NCI-H2029 treated with DMSO at 0.1 percent for 48 hours (cell line): ENCODE measurements at places on chromosomes 1 and 21.

GRCh38 chr1:111565079-111565478, 54.5 kb upstream of the RAP1A start:
- no peak for DNase-seq

DNA sequence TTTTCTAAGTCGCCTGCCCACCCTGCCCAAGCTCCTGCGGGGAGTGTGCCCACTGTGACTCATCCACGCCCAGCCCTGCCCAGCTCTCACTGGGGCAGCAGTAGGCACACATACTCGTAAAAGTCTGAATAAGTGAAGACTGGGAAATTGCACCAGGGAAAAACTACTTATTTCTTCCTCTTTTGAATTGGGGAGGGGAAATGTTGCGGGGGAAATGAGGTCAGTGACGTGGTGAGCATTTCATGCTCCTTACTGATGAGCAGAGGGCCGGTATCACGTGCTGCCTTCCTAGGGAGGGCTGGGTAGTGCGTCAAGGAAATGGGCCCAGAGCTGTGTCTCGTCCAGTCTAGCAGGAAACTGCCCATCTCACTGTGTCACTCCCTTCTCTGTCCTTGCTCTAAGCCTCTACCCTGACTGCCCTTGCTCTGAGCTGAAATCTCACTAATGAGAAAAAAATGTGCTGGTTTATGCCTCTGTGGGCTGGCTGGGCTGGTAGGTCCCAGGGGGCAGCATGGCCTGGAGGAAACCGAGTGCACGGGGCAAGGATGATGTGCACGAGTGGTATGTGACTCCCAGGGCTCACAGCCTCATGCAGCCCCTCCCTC, 13.5 kb upstream of the TNFRSF1B start:
- no peak for DNase-seq

GRCh38 chr1:201903135-201903534, 14.4 kb downstream of the SHISA4 start:
- no peak for DNase-seq

DNA sequence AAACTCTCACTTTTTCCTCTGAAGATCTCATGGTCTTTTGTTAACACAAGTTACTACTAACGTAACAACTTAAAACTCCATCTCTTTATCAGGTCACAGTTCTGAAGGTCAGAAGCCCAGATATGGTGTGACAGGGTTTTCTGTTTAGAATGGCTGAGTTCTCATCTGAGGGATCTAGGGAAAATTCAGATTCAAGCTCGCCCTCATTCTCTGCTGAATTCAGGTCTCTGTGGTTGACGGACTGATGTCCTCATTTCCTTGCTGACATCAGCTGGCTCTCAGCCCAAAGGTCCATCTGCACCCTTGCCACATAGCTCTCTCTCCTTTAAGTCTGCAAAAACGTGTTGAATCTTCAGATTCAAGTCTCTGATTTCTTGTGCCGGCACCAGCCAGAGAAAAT, 6.1 kb upstream of the NTPCR start:
- no peak for DNase-seq

DNA sequence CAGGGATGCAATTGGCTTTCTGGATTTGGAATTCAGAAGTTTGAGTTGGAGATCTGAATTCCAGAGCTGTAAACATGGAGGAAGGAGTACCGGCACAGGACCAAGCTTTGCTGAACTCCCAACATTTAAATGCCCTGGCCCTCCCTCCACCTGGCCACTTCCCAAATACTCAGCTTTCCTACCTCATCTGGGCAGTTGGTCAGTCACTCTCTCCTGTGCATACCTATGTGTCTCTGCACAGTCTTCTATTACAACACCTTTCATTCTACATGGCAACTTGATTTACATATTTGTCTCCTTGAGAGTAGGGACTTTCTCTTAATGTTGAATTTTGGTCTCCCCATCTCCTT, 6.1 kb upstream of the KHDRBS1 start:
- DNase-seq: no peak

DNA sequence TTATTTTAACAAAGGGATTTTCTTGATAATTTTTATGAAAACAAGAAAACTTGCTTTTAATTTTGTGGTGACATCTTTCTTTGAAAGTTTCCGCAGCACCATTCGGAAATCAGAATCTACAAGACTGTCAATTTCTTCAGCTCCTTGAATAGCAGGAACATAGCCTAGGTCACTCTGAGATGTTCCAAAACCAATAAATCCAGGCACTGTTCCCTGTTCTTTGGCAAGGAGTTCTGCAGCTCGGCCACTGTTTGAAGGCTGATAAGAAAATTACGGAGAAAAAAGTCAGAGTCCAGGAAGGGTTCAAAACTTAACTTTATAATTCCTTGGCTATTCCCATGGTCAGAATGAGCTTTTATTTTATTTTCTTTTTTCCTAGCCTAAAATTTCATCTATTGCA, 6.0 kb downstream of the LTN1 start:
- DNase-seq: no peak

GRCh38 chr1:178160736-178161475, 67.0 kb downstream of the RASAL2 start:
- DNase-seq: no peak

DNA sequence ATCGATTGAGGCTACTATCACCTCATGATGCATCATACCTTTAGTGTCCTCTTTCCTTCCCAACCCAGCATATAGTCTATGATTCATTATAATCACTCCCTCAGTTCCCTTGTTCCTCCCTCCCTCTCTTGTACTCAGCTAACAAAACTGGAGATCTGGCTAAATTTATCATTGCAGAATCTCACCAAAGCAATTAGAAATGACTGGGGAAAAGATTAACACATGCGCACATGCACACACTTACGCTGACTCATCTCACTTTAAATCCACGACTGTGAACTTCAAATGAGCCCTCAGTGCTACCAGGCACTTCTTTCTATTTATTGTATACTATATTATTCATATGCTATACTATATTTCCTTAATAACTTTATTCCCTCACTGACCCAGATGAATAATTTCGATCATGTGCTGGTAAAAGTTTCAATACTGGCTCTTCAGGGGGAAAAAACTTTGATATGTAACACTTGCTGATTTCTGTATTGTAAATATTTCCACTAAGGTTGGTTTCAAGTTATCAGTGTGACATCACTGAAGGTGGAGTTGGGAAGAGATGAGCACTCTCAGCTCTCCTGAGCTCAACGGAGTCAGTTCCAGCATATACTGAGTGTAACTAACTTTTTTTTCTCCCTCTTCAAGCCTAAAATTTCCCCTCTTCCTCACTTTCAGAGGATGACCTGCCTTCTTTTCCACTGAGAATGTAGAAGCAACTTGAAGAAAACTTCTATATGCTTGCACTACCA, 613.7 kb upstream of the B3GALT2 start:
- no peak for DNase-seq

DNA sequence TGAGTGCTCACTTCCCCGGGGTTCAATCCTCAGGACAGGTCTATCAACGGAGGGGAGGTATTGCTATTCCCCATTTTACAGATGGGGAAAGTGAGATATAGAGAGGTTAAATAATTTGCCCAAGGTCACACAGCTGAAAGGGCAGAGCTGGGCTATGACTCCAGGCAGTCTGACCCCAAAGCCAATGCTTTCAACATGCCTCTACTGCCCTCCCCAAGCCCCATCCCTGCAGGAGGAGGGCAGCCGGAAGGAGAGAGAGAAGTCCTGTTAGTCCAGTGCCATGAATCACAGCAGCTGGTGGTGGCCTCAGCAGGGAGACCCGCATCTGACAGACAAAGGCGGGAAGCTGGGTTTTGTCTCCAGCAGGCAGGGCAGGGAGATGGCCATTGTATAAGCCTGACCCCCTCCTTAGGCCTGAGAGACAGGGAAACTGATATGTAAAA, 20.0 kb upstream of the CLIC4 start:
- DNase-seq: no peak

- DNase-seq: no peak
These were observed 157.4 kb downstream of the DNM3 start for GRCh38 chr1:171998711-171999110.

DNA sequence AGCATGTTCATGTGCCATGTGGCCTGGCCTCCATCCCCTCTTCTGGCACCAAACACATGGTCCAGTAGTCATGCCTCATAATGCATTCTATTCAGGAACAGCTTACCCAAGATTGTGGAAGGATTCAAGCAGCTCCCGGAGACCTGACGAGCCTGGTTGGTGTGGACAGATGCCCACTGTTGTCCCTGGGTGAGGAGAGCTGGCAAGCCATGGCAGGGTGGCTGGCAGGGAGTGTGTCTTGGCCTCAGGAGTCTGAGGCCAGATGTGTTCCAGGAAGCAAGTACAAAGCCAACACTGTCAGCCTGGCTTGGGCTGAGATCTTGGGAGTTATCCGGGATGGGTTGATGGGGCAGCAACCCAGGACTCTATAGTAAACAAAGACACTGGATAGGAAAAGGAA, 7.3 kb upstream of the FABP3 start:
- DNase-seq: no peak

- DNase-seq: no peak
These were observed 981.9 kb downstream of the ADGRL2 start for GRCh38 chr1:82782599-82782998.

DNA sequence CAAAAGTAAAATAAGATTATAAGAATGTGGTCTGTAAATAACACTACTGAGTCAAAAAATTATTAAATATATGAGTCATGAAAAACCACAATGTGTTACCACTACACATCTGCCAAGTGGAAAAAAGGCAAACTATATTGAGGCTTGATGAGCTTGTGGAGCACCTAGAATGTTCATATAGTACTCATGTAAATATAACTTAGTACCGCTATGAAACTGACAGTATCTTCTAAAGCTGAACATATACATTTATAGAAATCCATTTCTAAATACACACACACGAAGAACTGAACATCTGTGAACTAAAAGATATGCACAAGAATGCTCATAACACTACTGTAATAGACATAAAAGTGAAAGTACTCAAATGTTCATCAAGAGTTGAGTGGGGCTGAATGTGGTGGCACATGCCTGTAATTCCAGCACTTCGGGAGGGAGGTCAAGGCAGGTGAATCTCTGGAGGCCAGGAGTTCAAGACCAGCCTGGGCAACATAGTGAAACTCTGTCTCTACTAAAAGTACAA, 18.5 kb upstream of the GBP3 start:
- DNase-seq: no peak

- DNase-seq: no peak
These were observed 12.6 kb downstream of the C1orf162 start for GRCh38 chr1:111486431-111486830.

GRCh38 chr1:210624722-210625121, 296.0 kb downstream of the HHAT start:
- no peak for DNase-seq

GRCh38 chr1:182189535-182190066, 128.1 kb upstream of the ZNF648 start:
- DNase-seq: no peak

DNA sequence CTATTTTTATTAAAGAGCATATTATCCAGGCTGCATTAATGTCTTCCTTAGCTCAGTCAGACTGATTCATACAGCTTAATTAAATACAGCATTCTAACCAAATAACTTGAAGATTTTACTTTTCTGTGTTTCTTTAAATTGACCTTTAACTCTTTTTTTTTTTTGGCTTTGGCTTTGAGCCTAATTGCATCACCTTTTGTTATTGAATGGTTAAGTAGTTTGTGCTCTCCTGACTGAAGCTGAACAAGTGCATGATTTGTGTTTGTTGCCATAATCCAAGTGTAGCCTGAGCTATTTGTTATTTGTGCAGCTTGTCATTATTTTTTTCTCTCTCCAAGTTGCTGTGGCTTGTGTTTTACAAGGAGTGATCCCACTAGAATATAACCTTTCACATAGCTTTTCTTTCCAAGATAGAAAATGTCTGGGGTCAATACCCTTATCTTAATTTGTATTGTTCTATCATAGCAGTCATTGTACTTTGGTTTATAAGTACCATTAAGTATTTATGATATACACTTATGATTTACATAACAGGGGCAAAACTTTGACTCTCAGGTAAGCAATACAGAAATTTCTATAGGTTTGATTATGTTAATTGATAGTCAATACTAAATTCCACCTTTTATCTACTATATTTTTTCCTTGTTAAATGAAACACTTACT, 31.6 kb downstream of the CDC14A start:
- peak; percentile 31 for DNase-seq

DNA sequence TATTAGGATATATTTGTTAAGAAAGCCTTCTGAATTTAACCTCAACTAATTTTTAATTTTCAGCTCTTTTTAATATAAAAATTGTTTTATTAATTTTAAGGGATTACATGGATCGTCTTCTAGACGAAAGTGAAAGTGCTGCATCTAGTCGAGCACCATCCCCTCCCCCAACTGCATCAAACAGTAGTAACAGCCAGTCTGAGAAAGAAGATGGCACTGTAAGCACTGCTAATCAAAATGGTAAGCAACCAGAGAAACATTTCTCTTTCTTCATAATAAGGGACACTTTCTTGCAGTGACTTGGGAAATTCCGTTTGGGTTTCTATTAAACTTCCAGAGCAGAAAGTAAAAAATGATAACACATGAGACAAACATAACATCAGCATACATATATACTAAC, 56.9 kb downstream of the MIER1 start:
- peak; percentile 59 for DNase-seq

- no peak for DNase-seq
These were observed 37.1 kb upstream of the SLC30A10 start for GRCh38 chr1:219965285-219966070.

DNA sequence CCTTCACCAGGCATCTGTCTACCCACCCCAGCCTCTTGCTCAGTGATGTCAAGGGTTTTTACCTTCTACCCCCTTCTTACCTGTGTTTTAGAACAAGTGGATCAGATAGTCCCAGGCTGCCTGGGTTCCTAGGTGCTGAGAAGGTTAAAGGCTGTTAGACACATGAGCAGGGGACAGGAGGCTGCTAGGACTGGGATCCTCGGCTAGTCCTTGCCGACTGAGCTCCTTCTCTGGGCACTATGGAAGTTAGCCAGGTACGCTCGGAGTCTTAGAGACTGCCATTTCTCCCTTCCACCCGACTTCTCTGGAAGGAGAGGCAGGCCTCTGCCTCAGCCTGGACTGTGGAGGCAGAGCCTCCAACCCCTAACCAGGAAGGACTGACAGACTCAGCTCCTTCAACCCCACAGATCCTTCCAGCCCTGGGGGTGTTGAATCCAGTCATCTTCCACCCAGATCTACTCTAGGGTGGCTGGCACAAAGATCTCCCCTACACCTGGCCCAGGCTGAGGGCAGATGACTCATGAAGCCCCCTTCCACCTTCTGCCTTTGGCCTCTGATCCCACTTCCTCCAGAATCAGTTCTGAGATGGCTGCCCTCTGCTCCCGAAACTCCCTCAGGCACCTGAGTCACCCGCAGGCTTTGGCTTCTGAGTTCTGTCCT, at the start of gene DYNLT4:
Gene DYNLT4 (minus strand): TSS at position 648 of the 660 bp plus-strand sequence. CDS start 683 bp downstream, outside the sequence.
- DNase-seq: no peak

GRCh38 chr1:8012955-8013354, 13.2 kb downstream of the ERRFI1 start:
- no peak for DNase-seq
